Activated gamma-delta T cell treated with Interleukin-2 at 50 U/mL for 16 hours (primary cell): ENCODE measurements at places on chromosomes 7 and 10.

GRCh38 chr7:962401-963081 is 8.1 kb upstream of the ADAP1 start:
- no peak for DNase-seq

- DNase-seq, result no peak
These were observed 6.1 kb downstream of the CYP26A1 start for GRCh38 chr10:93079663-93080349.

DNA sequence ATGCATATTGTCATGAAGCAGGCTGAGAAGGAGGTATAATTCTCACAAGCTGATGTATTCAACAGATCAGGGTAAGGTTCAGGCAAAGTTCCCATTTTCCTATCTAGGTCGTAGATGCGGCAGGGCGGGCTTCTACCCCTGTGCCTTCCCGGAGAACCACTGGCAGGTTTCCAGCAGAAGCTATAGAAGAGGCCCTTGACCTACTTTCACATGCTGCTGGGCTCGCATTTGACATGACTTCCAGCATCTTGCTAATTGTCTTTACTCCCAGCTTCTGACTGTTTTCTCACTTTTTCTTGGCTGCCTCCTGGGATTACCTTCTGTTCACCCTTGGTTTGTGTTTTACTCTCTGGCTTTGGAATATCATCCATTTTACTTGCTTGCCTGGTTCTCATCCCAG is 32.6 kb upstream of the ORC5 start:
- no peak for DNase-seq

GRCh38 chr10:102605712-102606111 is 38.6 kb upstream of the TRIM8 start:
- no peak for DNase-seq

DNA sequence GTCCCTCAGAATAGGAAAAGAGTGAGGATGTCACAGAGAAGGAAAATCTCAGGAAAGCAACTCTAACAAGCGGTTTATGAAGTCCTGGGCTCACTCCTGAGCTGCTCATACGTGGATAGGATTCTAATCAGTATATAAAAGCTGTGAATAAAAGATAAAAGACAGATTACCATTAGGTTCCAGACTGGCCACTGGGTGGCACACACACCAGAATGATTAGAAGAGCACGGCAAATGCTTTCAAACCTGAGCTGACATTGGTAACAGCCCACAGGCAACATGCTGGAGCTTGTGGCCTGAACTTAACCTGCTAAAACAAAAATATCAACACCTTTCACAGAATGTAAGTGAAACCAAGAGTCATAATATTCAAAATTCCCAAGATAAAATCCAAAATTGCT is 370.8 kb downstream of the GRID1 start:
- DNase-seq, result no peak

DNA sequence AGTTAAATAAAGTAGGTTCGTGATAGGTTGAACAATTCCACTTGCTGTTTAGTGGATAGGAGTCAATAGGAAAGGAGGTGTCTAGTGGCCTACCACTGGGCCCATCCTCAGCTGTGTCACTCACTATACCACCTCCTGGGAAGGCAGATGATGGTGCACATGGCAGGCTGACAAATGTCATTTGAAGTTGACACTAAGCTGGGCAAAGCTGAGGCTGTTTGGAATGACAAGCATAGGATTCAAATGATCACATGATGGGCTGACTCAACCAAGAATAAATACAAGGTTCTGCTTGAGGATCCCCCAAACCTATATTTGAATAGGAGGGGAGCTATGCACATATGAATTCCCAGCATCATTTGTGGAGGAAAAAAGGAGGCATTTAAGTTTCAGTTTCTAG is 489.8 kb downstream of the RPS24 start:
- DNase-seq, result no peak

GRCh38 chr10:129942019-129942277 is 22.1 kb downstream of the EBF3 start:
- no peak for DNase-seq

DNA sequence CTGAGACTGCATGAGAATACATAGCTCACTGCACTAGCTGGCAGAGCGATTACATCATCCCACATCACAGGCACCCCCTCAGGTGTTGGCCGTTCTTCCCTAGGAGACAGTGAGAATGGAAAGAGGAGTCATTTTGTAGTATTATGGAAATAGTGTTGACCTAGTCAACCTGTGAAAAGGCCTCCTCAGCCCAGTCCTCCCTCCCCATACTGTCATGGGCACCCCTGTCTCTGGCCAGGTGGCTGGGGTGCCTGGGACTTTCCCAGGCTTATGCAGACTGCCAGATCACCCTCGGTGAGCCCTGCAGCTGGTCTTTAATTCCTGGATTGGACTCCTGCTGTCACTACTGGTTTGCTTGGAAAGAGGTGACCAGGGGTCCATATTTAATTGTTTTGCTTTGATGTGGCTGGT is 4.0 kb downstream of the INPP5A start:
- no peak for DNase-seq

- DNase-seq, result peak; percentile 63
These were observed 826 bp downstream of the CHPF2 start for GRCh38 chr7:151232917-151233701.

GRCh38 chr7:91240376-91240941 is 23.8 kb upstream of the FZD1 start:
- no peak for DNase-seq

GRCh38 chr7:157771689-157772088 is 434.9 kb downstream of the DNAJB6 start:
- no peak for DNase-seq
